Activated CD4-positive, alpha-beta T cell treated with anti-CD3 and anti-CD28 coated beads for 24 hours (primary cell): ENCODE measurements at places on chromosomes 3 and 15.

GRCh38 chr3:168876346-168877035, 780.8 kb upstream of the GOLIM4 start:
- DNase-seq: no peak

DNA sequence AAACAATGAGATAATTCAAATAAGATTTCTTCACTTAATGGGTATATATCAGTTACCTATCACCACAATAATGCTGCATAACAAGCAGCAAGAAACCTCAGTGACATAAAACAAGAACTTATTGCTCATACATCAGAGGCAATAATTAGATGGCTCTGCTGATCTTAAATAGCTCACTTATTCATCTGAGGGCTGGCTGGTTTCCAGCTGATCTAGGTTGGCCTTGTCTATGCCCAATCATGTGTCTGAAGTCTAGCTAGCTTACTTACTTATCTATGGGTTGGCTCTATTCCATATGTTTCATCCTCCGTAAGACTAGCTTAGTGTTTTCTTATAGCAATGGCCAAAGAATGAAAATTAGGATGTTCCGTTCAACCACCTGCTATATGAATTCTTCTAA, 109.4 kb upstream of the AGTR1 start:
- DNase-seq: no peak

GRCh38 chr3:61030469-61031035, 220.7 kb downstream of the FHIT start:
- DNase-seq: no peak

- DNase-seq: no peak
Observed at GRCh38 chr3:187804120-187804744, 59.0 kb upstream of the BCL6 start.

DNA sequence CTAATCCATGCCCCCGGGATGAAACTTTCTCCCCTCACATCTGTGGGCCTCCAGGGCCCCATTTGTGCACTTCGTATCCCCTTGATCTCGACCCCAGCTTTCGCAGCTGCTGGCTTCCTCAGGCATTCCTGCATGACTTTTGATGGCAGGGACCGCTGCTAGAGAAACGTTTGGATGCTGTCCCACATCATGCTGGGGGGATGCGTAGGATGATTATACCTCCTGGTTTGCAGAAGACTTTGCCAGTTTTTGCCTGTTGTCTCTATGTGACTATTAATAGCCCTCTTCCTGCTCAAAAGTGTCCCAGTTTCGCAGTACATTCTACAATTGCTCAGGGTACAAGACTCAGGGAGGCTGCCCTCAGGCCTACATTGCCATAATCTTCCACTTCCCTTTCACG, 10.4 kb upstream of the KCNAB1 start:
- DNase-seq: no peak

DNA sequence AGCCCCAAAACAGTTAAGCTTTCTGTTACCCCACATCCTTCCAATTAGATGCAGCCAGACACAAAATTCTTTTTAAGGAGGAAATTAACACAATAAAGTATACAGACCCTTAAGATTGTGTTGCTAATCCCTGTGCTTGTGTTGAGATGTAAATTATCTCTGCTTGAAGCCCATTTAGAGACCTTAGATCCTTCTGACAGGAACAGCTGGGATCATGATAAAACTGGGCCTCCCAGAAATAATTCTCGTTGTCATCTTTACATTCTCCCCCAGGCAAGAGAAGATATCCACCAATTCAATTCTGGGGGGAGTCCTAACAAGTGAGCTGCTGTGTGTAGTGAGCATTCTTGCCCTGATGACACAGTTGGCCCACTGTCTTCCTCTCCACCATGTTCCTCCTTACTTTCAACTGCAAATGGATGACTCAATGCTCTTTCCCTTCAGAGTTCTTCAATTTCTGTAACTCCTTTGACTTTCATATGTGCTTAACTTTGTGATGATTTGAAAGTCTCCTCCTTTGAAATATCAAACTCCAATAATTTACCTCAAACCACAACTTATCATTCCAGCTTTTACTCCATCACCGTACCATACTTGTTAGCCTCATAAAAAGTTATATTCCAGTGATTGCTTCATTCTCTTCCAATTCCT, 186.6 kb downstream of the RAP2B start:
- no peak for DNase-seq

DNA sequence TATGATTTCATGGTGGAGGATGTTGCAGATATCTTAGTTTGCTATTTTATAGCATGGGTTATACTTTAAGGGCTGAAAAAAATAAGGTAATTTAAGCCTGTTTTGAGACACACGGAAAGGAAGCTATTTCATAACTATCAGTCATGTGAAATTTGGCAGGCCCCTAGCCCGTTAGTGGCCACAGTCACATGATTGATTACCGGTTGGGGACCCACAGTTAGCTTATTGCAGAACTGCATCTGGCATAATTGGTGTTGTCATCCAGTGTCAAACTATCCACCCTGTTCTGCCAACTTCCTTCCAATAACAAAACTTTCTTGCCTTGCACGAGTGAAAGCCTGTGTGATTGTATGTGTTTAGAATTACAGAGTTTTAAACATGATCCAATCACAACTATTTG, 35.2 kb downstream of the FNDC3B start:
- DNase-seq: no peak

DNA sequence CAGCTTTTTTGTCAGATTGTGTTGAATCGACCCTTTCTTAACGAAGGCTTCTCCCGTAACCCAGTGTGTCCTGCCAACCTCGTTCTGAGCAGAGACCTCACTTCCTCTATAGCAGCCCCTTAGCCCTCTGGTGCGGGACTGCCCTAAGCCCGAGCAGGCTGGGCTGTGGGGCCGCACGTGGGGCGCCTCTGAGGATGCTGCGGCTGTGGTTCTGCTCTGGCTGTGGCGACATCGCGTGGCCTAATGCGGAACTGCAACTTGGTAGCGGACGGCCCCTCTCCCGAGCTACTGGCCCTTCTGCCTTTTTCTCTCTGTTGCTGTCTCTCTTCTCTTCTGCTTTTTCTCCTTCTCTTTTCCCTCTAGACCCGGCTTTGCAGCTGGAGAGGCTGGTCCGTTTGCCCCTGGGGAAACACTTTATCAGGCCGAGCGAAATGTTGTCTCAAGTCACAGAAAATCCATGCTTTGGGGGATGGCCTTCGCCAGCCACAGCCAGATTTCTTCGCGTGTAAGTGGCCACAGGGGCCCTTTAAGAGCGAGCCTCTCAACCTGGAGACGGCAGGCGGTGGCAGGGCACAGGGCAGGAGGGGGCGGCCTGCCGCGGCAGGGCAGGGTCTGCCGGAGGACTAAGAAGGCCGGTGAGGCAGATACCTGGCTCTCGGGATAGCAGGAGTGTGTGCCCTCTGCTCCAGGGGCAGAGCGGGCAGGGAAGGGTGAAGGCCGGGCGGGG, 19.4 kb upstream of the KIF23 start:
- peak; percentile 81 for DNase-seq

- no peak for DNase-seq
Observed at GRCh38 chr3:8555725-8556472, 54.3 kb downstream of the LMCD1 start.

- DNase-seq: no peak
Observed at GRCh38 chr3:50264383-50264963, 4.5 kb upstream of the SEMA3B start.

GRCh38 chr3:21962456-21962855, 211.4 kb upstream of the ZNF385D start:
- no peak for DNase-seq

DNA sequence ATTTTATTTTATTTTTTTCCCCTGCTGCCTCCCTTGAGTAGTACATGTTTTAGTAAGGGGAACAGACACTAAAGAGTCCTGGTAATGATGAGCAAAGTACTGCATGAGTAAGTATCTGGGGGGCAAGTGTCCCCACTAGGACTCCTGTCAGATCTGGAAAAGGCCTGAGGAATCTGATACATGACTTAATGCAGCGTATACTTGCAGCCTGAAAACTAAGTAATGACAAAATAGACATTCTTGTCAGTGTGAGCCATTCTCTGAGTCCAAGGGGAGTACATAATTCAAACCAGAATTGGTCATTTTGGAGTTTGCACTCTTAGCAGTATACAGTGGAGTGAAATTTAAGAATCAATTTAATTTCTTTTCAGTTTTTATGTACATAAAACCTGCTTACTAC, 27.5 kb downstream of the NXPE3 start:
- DNase-seq: no peak

DNA sequence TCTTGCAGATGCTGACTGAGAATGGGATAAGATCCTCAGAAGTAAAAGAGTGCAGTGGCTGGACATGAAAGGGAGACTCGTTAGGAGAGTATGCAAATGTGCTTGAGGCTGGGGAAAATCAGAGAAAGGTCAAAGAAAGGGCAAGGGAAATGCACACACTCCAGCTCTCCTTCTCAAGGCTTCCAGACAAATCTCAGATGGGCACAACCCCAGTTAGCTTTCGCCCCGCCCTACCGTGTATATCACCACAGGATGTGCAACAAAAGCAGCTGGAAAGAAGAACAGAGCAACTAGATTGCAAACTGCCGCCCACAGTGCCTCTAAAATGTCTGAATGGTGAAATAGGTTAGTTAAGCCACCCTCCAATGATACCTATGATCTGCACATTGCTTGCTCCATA, 63.9 kb downstream of the CERS3 start:
- no peak for DNase-seq

DNA sequence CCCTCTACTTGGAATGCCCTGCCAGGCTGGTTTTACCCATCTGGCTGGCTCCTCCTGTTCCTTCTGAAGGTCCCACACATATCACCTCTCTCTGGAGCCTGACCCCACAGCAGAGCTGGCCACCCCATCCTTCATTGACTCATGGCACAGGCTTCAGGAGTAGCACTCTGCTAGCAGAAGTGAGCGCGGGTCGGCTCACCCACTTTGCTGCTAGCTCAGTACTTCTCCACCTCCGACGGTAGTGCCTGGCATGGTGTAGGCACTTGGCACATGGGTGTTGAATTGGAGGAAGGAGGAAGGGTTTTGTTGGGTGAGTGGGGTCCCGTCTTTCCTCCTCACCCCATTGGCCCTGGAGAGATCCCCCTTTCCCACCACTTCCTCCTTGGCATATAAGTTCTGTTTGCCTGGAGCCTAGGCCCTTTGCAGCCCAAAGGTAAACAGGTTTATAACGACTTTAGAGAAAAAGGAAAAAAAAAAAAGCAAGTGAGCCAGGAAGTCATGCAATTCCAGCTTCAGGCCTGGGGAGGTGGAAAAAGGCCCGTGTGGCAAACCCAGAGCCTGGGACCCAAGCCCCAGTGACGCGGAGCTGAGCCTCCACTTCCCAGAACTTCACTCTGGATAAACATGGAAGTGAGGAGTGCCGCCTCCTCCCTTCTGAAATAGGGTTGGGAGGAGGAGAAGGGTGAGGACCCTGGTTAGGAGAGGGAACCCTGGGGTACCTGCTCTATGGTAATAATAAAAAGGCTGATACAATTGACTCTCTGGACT, 35.4 kb downstream of the SMAD6 start:
- DNase-seq: no peak

GRCh38 chr15:75597667-75598341, 18.7 kb upstream of the PTPN9 start:
- DNase-seq: no peak

- DNase-seq: no peak
Observed at GRCh38 chr15:82532991-82533481, 7.2 kb downstream of the RPS17 start.

GRCh38 chr3:47413751-47414150, 32.9 kb downstream of the PTPN23 start:
- DNase-seq: no peak

DNA sequence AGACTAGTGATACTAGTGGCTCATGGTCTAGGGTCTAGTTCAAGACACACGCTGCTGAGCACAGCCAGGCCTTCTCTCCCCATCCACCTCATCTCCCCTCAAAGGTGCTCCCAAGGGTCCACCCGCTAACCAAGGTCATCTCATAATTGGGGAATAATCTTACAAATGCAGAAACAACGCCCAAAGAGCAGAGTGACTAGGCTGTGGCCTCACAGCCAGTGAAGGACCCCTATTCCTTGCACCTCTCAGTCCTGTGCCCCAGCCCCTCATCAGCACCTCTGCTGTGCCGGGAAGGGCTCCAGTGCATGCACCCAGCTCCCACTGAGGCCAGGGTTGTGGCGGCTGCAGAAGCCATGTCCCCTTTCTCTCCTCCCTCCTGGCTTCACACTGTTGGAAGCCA, 286.9 kb downstream of the UACA start:
- DNase-seq: no peak

- DNase-seq: no peak
Observed at GRCh38 chr15:57305009-57305408, 71.3 kb upstream of the CGNL1 start.

GRCh38 chr15:76577879-76578512, 241.4 kb downstream of the ISL2 start:
- DNase-seq: no peak

- DNase-seq: no peak
Observed at GRCh38 chr15:31297575-31298456, 28.8 kb upstream of the KLF13 start.

- DNase-seq: no peak
Observed at GRCh38 chr3:100562224-100562857, 47.1 kb upstream of the ADGRG7 start.

DNA sequence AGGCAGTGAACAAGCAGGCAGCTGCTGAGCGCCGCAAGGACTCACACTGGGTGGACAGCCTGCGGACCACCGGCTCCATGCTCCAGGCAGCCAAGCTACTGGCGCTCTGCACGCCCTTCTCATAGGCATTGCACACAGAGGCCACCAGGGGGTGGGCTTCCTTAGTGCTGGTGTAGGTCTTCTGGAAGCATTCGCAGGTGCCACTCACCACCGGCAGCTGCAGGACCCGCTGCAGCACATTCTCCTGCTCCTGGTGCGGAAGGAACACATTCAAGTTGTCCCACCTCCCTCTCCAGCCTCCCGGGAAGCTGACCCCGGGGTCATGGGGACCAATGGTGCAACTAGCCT, 6.0 kb downstream of the PLIN1 start:
- DNase-seq: no peak

- no peak for DNase-seq
Observed at GRCh38 chr3:63934041-63934866, 22.1 kb upstream of the SCAANT1 start.

DNA sequence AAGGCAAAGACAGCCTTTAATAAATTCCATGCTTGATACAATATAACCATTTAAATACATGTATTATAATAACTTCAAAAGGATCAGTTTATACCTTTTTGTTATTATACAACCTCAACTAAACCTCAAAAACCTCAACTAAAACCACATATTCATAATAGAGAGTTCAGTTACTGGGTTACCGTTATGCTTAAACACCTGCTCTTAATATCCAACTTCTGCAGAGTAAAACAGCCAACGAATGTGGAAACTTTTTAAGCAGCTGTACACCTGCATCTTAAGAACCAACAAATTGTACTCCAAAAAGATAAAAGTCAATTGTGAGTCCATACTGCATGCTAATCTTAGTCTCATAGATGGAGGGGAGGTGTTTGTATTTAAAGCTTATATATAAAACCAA, 53.5 kb downstream of the TFDP2 start:
- no peak for DNase-seq

GRCh38 chr3:141147657-141148056, 84.0 kb upstream of the PXYLP1 start:
- DNase-seq: no peak

- DNase-seq: no peak
Observed at GRCh38 chr3:67819447-67819846, 165.0 kb upstream of the SUCLG2 start.
